ENCODE measurements at places on chromosomes 7 and 10. TPM values are rescaled to one million over a fixed set of nuclear protein-coding genes. Genes with fewer than 3 reads are reported as not detected.

DNA sequence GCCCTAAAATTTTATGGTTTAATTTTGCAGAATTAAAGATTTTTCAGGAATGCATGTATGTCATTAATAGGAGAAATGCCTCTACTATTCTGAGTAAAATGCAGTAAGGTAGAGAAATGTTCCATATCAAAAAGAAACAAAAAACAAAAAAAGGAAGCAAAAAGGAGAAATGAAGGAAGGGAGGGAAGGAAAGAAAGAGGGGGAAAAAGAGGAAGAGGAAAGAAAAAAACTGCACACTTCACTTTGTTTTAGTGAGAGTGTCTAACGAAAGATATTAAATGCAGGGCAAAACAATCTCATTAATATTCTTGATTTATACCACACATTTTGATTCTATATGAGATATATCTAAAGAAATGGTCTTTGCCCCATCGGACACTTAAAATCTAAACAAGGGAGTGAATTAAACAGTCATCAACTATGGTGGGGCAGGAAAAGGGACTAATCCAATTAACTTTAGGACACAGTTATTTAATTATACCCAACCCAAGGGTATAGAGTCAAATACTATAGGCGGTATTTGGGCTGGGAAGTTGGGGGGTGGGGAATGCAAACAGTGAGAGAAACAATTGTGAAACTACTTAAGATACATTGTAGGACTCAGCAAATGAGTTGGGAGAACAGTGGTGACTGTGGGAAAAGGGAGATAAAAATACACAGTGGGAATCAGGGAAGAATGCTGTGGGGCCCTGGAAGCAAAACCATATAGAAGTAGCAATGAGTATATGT, 27.0 kb downstream of the IMMP2L start:
- H3K36me3 ChIP-seq, result no peaks in the 10 kb centered on the region
- H3K4me3 ChIP-seq, result no peak overlapping the region
- no peak overlapping the region for H3K27ac ChIP-seq
- DNase-seq, result no peak

Gene VIPR2
- total RNA-seq, result 2.1 TPM

Gene CHST3
- total RNA-seq, result 9.7 TPM

DNA sequence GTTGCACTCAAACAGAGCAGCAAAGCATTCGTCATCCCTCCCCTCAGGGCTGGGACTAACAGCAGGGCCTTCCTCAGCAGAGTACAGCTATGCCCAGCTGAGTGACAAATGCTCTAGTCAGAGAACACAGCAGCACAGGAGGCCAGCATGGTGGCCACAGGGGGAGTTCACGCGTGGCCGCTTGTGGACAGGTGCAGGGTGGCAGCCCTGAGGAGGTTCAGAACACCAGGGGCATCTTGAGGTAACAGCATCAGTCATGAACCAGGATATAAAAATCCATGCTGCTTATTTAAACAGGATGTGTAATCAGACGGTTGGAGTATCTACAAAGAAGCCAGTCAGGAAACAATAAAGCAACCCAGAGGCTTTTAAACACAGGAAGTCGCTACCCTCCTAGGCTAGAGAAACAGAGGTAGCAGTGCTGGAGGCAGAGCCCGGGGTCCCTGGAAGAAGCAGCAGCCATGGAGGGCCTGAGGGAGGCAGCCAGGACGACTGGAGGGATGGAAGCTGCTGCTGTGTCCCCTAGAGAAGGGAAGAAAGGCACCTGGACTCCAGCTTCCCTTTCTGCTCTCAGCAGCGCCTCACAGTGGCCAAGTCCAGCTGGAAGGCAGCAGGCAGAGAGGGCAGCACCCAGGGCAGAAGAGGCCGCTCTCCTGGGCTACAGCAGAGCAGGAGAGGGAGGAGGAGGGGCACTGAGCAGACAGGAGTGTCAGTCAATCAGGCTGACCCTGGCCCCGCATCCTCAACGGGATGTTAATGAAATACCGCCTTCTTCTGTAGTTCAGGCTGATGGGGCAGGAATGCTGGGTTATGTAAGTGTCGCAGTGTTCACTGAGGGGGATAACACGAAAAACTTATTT, 70.8 kb upstream of the UCN3 start:
- peak overlapping the region; percentile 90 for H3K27ac ChIP-seq
- H3K36me3 ChIP-seq, result no peaks in the 10 kb centered on the region
- DNase-seq, result no peak
- no peaks in the 10 kb centered on the region for H3K27me3 ChIP-seq
- H3K4me3 ChIP-seq, result no peak overlapping the region
- peaks cover 14% of the 10 kb centered on the region for H3K4me1 ChIP-seq

- H3K27me3 ChIP-seq, result no peaks in the 10 kb centered on the region
- H3K27ac ChIP-seq, result peak overlapping the region; percentile 35
- no peak for DNase-seq
- H3K4me1 ChIP-seq, result peaks cover 22% of the 10 kb centered on the region
- H3K4me3 ChIP-seq, result no peak overlapping the region
- H3K36me3 ChIP-seq, result no peaks in the 10 kb centered on the region
Measured at GRCh38 chr10:99775850-99776249, 6.6 kb upstream of the ABCC2 start.

DNA sequence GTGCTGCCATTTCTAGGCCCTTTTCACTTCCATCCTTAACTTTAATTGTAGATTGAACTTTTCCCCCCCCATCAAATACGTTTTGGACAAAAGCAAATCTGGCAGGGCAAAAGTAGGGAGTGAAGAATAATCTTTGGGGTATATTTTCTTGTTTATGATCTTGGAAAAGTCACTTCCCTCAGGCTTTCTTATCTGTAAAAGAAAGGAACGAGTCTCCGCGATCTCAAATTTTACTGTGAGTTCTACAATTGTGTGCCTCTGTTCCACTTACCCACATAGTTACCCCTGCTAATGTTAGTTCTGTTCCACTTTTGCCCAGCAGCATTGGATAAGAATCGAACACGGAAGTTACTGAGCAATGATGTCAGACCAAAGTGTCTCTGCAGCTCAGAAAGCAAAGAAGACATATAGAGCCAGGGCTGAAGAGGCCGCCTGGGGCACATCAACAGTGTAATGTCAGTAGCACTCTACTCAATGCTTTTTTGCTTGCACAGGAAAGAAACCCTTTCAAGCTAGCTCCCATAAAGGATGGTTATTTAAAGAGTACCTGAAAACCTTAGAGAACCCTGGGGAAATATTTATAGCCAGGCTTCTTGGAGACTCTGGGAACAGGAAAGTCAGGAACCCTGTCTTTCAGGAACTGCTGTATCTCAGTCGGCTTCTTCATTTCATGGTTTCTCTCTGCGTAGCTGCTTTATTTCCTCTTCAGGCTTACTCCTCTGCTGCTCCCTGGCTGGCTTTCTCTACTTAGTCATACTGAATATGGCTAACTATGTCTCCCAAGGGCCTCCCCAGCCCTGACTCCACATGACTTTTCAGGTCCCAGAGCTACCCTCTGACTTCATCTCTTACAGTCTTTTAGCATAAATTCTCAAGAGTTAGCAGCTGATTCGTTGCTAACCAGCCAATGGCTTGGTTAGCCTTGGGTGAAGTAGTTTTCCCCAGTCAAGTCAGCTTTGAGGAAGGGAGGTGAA, 123.7 kb upstream of the FAM3C start:
- DNase-seq, result no peak
- no peaks in the 10 kb centered on the region for H3K4me1 ChIP-seq
- no peak overlapping the region for H3K4me3 ChIP-seq
- no peaks in the 10 kb centered on the region for H3K36me3 ChIP-seq
- no peaks in the 10 kb centered on the region for H3K27me3 ChIP-seq

All from esophagus squamous epithelium (tissue), 5 donors.